ENCODE measurements at places on chromosomes 1 and 21. TPM values are rescaled to one million over a fixed set of nuclear protein-coding genes. Genes with fewer than 3 reads are reported as not detected.

The CNIH3 gene
- total RNA-seq = 7.6 TPM

The OSCP1 gene
- 10.5 TPM for total RNA-seq

The KRTAP13-2 gene
- total RNA-seq = not detected

The CTSS gene
- 2.2 TPM for total RNA-seq

Measured in epithelial cell of alveolus of lung (primary cell).